ENCODE measurements at places on chromosomes 3 and 15.

GRCh38 chr3:52705438-52705687, 228 bp downstream of the GLT8D1 start:
- no peak for DNase-seq

DNA sequence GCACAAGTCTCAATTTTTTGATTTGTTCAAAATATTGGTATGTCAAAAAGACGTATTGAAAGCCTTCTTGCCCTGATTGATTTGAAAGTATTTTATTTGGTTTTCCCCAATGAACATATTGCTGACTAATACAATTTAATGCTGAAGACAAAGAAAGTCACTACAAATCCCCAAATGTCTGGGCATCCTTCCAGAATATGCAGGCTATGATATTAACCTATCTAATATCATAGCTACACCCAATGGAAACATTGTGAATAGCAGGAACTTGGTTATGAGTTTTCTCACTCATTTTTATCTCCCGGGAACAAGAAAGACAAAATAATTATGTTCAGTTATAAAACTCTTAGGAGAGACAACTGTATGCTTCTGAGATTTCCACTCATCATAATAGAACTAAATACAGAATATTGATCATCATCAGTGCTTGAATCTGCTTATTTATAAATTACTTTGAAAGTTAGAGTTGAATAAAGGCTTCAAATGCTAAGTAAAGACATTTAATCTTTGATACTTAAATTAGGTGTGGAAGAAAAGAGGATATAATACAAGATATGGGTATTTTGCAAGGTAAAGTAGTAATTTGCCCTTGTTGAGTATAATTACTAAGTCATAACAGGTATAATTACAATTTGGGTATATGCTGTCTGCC, 483.9 kb downstream of the RBMS3 start:
- no peak for DNase-seq

DNA sequence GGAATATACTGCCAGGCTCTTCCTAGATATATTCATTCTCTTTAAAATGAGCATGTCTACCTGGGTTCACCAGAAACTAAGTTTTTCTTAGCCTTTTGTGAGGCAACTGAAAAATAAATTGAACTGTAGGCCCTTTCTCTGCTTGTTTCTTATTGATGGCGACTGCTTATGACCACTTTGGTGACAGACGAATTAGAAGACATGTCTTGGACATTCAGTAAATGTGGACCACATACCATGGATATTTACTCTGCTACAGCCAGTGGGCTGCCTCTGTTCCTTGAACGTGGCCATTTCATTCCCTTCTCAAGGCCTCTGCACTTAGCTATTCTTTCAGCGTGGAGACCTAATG, 603 bp upstream of the SELENOK start:
- DNase-seq: no peak

DNA sequence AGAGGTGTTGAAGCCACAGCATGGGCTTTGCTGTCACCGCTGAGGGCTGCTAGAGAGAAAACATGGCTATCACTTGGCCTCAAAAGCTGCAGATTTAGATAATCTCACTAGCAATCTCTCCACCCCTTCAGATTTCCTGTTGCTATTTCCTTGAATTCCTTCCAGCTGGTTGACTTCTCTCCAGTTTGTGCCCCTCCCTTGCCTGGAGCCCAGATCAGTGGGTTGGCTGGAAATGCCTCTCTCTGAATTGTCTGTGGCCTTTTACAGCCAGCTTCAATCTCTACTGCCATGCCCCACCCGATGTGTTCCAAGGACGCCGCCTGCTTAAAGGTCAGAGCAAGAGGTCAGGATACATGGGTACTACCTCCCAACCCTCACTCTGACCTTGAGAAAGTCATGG, 294.1 kb downstream of the NTRK3 start:
- DNase-seq: no peak

GRCh38 chr15:42065033-42065432, 29.3 kb downstream of the PLA2G4D start:
- DNase-seq: no peak

GRCh38 chr3:49900491-49901153, 3.1 kb downstream of the MST1R start:
- DNase-seq: no peak

GRCh38 chr3:70256566-70256965, 55.9 kb downstream of the MDFIC2 start:
- no peak for DNase-seq

DNA sequence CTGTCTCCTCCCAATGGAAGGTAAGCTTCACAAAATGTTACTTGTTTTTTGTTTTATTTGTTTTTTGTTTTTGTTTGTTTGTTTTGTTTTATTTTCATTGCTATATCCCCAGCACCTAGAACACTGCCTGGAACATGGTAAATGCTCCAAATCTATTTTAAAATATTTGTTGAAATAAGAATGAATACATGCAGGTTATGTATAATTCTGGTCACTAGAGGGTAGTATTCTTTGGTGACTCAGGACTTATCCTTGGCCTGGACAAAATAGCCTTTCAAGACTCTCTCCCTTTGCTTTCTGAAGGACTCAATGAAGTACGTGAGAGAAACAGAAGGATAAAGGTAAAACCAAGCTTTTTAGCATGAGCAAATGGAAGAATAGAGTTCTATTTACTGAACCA, 46.9 kb upstream of the PPP2R3A start:
- no peak for DNase-seq

DNA sequence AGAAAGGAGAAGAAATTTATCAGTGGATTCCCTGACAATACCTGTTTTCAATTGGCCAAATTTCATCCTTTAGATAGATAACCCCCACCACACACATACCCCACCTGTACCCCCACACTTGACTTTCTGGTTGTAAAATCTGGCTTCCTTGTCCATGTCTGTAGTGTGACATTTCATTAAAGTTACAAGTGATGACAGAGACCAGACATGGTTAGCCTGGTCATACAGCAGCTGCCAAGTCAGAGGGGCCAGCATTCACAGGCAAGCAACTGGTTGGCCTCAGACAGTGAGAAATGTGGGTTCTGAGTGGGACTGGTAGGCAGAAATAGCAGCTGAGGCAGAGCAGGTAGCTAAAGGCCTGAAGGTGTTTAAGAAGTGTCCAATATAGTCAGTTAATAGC, 238.6 kb upstream of the SOX14 start:
- DNase-seq: no peak

- no peak for DNase-seq
Observed at GRCh38 chr3:177878957-177879356, 657.3 kb upstream of the KCNMB2 start.

DNA sequence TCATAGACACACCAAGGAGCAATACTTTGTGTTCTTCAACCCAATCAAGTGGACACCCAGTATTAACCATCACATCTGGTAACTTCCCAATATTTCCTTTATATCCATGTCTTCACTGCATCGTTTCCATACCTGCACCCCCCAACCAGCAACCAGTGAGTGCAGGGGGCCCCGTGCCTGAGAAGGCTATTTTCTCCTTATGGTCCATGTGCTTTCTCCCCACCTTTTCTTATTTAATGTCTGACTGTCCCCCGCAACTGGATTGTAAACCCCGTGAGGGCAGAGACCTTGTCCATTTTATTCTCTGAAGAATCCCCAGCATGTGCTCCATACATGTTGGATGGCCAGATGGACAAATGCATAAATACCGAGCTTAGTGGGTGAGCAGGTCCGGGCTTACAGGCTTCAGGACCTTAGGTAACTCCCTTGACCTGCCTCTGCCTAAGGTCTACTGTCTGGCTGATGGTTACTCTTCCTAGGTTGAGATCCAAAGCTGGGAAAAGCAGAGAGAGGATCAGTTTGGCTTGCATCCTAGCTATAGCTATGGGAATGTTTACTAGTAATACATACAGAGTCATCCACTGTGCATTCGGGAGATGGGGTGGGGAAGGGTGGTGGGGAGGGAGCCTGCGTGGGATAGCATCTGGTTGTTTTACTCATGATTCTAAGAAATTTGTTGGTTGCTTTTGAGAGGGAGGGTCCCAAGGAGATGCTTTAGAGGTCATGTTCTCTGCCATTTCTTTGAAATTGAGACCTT, 41.5 kb downstream of the PXYLP1 start:
- DNase-seq: no peak

DNA sequence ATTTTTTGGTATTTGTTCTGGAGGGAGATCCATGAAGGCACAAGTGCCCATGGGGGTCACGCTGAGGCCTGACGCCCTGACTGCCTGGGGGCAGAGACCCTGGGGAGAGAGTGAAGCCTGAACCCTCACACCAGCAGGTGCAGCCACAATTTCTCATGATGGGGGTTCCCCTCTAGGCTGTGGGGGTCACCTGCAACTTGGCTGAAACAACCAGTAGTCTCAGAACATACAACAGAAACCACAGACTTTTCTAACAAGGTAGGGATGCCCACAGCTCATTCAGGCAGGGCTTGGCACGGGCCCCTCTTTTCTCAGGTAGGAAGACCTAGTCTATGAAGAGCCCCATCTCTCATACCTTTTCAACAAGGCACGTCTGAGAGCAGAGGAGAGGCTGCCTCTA, 245.1 kb downstream of the ADAMTS17 start:
- no peak for DNase-seq

DNA sequence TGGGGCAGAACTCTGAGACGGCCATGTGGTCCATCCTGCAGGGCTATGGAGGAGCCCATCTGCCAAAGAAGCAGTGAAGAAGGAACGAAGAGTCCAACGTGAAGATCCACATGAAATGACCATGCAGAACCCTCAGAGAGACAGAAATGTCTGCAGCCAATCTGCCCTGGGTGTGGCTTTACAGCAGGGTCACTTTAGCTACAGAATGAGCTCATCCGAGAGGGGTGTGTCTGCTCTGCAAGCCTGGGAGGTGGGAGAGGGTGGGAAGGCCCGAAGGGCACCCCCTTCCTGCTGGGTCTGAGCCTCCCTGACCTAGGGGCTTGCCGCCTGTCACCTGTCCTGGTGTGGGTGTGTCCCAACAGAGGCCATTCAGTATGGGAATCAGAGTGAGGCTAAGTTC, 176.3 kb downstream of the ATP10A start:
- no peak for DNase-seq

DNA sequence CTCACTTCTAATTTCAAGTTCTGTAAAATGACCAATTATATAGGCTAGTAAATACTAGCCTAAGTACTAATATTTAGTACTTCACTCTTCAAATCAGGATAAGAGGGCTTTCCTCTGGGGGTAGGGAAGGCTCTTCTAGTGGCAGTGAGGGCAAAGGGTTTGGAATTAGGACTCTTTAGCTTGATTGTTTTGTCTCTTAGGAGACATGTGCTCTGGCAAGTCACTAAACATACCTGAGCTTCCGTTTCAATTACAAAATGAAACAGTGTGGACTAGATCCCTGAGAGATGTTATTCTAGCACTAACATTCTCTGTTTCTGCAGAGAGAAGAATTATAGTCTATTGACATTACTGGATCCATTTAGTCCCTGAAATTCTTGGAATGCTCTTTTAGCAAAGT, 71.5 kb downstream of the PCOLCE2 start:
- no peak for DNase-seq

DNA sequence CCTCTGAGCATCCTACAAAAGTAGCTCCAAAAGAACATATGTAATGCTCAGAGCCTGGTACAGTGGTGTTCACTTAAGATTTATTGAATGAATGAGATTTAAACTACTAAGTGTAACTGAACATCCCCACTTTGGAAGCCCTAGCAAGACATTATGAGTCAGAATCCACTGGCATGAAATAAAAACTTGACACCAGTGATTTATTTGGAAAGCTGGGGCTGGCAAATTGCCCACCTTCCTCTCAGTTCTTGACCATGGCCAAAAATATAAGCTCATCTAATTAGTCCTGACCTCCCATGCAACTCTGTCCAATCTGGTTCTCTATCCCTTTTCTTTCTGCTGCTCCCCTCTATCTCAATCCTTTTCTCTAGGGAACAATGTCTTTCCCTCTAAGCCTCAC, 418.0 kb downstream of the PLCL2 start:
- no peak for DNase-seq

- DNase-seq: no peak
Observed at GRCh38 chr15:86399041-86399954, 319.6 kb downstream of the AGBL1 start.

DNA sequence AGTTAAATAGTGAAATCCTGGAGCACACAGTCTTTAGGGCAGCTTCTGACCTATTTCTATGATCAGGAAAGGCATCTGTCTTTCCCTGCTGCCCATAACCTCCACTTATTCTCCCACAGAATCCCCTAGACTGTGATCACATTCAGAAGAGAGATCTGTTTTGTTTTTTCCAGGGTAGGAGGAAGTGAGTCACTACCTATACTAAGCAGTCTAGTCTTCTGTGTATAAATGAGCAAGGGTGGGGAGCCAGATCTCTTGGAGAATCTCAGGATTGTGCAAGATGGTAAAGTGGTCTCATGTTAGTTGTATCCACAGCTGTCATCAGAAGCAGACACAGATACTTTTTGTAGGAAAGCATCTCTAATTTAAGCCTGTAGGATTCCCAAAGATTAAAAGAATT, 11.8 kb upstream of the FBXO22 start:
- DNase-seq: no peak

DNA sequence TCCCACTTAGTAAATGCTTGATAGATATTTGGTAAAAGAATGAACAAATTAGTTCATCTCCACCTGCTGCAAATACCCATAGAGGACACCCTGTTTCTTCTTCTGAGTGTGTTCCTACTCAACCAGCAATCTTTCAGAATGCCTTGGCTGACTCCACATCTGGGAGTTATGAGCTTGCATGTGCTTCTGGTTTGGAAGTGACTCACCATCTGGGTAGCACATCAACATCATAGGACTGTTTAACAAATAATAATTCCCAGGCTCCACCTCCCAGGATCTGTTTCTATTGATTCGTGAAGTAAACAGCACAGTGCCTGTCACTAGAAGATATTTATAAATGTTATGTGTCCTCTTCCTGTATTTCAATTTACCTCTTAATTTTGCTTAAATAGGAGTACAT, 580.1 kb downstream of the ROBO2 start:
- no peak for DNase-seq

GRCh38 chr15:60551781-60552161, 72.8 kb upstream of the ICE2 start:
- DNase-seq: no peak

GRCh38 chr3:45626096-45626887, 31.7 kb downstream of the LIMD1 start:
- no peak for DNase-seq

GRCh38 chr15:53447053-53447574, 312.3 kb downstream of the WDR72 start:
- no peak for DNase-seq

DNA sequence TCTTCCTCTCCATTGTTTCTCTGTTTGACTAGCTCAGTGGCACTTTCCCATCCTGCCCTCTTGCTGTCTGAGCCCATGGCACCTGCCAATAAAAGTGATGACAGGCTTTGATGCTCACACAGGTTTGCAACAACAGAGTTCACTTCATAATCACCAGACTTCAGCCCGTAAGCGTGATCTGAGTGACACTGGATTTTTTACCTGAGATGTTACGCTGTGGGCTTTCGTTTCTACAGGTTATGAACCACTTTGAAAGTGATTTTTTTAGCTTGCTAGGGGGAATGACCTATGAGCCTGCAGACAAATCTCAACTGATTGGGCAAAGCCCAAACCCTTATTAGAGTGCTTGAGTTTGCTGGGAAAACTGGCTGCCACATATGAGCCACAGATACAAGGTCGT, 173.9 kb upstream of the ICE2 start:
- no peak for DNase-seq

GRCh38 chr15:86432861-86433260, 353.2 kb downstream of the AGBL1 start:
- DNase-seq: no peak

- DNase-seq: no peak
Observed at GRCh38 chr3:74562558-74563269, 51.7 kb downstream of the CNTN3 start.

GRCh38 chr3:193779933-193780332, 186.9 kb downstream of the OPA1 start:
- no peak for DNase-seq
